ENCODE measurements at places on chromosomes 11 and 22.

- no peak for DNase-seq
Measured at GRCh38 chr11:129620237-129621104, 195.2 kb upstream of the TMEM45B start.

DNA sequence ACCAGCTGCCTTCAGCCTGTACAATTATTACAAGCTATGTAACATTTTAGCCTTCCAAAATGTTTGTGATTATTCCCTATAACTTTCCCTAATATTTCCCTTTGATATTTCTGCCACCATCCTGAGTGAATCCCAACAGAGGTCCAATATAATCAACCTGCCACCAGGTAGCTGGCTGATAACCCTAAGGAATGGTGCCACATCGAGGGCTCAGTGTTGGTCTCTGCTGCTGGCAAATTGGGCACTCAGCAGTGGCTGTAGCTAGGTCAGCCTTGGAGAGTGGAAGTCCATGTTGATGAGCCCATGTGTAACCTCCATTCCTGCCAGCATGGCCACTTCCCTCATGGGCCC is 121.2 kb downstream of the ZNF280B start:
- DNase-seq, result no peak

GRCh38 chr11:100185588-100185987 is 501.5 kb upstream of the ARHGAP42 start:
- DNase-seq, result no peak

- DNase-seq, result no peak
Measured at GRCh38 chr11:45144126-45145082, 2.0 kb upstream of the PRDM11 start.

GRCh38 chr11:61949169-61950034 is 749 bp upstream of the BEST1 start:
- DNase-seq, result no peak

Data from stimulated activated CD4-positive, alpha-beta T cell treated with anti-CD3 and anti-CD28 coated beads, Interleukin-2, amount 100 ng/mL, for 24 hours (primary cell).